ENCODE measurements at places on chromosomes 5 and 9. TPM values are rescaled to one million over a fixed set of nuclear protein-coding genes. Genes with fewer than 3 reads are reported as not detected.
A peak's percentile ranks its signal among the peaks of the same experiment; 100 is the strongest.

GPRIN1 gene
- 1.9 TPM for total RNA-seq

GRCh38 chr9:111297066-111297824 is 32.8 kb downstream of the OR2K2 start:
- ATAC-seq, result no peak

SLC34A1 gene
- 0.60 TPM for total RNA-seq

DNA sequence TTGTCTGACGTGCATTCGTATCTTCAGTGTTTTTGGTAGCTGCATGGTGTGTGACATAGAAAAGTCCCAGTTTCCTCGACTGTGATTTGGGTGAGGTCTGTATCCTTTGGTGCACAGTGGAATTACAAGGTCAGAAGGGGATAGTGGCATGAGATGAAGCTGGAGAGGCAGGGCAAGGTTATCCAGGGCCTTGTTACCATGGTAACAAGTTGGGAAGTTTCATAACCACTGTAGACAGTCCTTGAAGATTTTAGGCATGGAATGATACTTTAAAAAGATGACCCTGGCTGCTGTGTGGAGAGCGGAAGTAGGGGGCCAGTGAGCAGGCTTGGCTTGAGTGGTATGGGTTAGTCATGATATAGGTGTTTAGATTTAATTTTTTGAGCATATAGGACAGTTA is 11.9 kb downstream of the EHMT1 start:
- no peak for ATAC-seq

DNA sequence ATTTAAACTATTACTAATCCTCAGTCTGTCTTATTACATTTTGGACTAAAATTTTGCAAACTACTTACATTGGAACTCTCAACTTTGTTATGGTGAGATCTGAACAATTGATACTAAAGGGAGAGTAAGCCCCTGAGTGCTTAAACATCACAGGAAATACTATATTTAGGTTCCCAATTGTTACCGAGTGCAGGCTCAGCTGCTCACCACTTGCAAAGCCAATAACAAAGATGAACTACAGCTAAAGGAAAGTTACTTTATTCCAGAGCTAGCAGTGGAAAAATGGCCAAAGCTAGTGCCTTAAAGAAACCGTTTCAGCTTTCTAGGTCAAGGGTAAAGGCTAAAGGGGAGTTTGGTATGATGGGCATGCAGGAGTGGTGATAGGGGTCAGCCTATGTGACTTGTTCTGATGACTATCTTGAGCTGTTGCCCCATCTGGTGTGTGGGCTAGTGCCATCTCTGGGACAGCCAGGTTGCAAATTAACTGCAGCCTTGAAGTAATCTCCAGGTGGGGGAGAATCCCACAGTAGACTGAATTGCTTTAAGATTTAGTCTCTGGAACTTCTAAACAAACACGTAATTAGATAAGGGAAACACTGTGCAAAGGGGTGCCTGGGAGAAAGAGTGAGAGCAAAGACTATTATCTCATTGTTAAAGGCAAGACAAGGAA is 7.8 kb upstream of the NDUFB6 start:
- no peak for ATAC-seq

DNA sequence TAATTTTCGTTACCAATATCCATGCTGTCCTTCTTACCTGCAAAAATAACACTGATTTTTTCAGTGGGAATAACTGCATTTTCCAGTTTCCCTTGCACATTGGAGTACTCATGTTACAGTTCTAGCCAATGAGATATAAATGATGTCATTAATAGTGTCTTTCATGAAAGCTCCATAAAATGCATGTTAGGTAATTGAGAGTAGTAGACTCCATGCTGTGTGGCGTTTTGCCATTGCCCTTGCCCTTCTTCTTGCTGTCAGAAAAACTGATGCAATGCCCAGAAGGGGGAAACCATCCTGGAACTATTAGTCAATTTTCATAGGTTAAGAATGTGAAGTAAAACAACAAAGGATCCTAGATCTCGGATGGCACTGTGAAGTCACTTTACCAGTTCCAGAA is 1765.3 kb downstream of the EFNA5 start:
- ATAC-seq, result no peak

GRCh38 chr5:100846772-100847171 is 56.3 kb downstream of the ST8SIA4 start:
- no peak for ATAC-seq

- peak; percentile 71 for ATAC-seq
Observed at GRCh38 chr5:123099514-123100151, 10.6 kb downstream of the PRDM6 start.

- ATAC-seq, result no peak
Observed at GRCh38 chr5:161105525-161105924, 253.5 kb upstream of the ATP10B start.

DNA sequence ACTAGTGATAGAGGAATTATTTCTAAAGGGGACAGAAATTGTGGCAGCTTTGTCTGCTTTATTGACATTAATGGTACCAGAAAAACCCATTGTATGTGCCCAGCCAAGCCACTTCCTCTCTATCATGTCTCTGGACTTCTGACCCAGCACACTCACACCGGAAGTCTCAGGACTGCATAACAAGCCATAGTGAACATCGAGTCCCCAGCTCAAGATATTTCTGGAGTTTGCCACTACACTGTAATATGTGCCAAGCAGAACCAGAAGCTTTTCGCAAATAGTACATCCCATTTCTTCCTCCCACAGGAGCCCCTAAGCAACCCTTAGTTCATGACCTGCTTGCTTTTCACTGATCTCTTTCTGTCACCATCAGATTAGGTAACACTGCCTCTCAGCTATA is 187.4 kb upstream of the GHR start:
- no peak for ATAC-seq

OR1J4 gene
- total RNA-seq, result 0.20 TPM

Measured in esophagus mucosa (tissue), 1 donor.